ENCODE measurements at places on chromosomes 11 and 22. TPM values are rescaled to one million over a fixed set of nuclear protein-coding genes. Genes with fewer than 3 reads are reported as not detected.

- DNase-seq: no peak
Observed at GRCh38 chr22:46770726-46771125, 8.3 kb downstream of the TBC1D22A start.

DNA sequence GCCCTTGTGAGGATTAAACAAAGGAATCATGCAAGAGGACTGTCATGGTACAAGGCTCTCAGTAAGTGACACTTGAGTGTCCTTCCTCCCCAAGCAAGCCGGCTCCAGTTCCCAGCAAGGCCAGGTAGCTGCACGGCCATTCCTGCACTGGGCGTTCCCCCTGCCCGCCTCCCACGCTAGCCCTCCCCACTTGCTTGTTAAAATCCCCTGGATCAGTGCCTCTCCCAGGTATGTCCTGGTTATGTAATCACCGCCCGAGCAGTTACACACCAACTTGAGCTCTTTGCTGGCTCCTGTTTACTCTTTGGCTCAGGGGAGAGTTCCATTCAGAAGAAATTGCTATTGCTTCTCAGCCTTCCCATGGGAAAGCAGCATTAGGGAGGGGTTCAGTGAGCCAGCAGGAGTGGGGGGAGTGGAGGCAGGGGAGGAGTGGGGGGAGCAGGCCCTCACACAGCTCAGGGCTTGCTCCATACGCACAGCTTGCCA, 19.4 kb upstream of the MYEOV start:
- peak; percentile 30 for DNase-seq

DNA sequence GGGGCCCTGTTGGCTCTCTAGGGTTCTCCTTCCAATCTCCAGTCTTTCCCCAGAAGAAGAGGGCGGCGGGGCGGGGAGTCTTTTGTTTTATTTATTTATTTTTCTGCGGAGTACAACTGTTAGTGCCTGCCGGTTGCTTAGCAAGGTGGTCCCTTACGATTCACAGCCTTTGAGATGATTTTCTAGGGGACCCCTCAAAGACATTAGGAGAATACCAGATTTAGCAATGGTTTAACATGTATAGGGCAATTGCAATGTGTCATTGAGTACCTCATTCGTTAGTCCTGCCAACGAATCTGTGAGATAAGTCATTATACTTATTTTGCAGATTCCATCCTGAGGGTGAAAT, 307 bp upstream of the MRPL16 start:
- peak; percentile 92 for DNase-seq

DNA sequence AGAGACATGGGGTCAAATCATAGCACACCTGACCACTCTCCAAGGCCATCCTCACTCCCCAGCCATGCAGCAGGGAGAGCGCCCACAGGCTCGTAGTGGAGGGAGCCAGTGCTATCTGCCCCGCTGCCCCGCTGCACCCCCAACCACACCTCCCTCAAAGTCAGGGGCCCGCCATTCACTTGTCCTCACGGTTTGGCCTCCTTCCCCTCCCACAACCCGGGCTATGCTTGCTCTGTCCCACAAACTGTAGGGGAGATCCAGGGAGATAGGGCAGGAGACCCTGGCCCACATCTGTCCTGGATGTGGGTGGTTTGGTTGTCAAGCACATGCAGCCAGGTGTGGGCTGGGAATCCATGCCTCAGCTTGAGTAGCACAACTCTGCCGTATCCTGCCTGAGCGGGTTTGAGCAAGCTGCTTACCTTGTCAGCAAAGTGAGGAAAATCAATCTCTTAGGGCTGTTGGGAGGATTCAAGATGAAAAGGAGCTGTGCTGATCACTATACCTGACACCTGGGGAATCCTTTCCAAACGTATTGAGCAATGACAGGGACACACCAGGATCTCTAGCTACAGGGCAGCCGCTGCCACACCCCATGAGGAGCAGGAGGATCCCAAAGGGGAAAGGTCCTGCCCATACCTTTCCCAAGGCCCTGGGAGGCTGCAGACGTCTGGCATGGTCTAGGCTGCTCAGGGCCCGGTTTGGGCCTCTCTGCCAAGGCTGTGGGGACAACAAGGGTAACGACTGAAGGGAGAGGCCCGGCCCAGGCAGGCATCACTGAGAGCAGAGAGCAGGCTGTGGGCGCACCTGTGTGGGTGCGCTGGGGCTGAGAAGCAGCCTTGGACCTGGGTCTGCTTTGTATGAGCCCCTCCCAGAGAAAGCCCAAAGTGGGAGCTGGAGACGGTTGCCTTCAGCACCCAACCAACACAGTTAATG, 23.3 kb downstream of the KCNJ5 start:
- no peak for DNase-seq

GRCh38 chr22:42202048-42202447, 68.4 kb downstream of the TCF20 start:
- no peak for DNase-seq

- DNase-seq: peak; percentile 95
Observed at GRCh38 chr22:42856865-42857704, at the start of gene ARFGAP3. Gene ARFGAP3, minus strand, starts transcription at chr22:42857273. Its CDS starts 91 bp downstream, at chr22:42857182.

DNA sequence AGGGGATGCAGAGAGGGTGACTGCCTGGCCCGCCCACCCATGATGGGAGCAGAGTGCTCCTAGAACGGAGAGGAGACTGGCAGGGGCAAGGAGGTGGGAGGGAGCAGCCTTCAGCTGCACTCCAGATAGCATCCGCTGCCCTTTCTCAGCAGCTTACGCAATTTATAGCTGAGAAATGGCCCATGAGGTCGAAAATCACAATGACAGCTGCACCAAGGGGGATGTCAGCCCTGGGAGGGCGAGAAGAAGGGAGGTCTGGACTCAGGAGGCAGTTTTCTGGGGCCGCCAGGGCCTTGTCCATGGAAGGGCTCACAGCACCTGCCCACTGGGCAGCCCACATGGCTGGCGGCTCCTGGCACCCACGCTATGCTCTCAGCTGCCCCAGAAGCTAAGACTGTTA, 17.6 kb upstream of the MOB2 start:
- no peak for DNase-seq

GRCh38 chr11:44300844-44301563, 8.9 kb downstream of the ALX4 start:
- DNase-seq: no peak

DNA sequence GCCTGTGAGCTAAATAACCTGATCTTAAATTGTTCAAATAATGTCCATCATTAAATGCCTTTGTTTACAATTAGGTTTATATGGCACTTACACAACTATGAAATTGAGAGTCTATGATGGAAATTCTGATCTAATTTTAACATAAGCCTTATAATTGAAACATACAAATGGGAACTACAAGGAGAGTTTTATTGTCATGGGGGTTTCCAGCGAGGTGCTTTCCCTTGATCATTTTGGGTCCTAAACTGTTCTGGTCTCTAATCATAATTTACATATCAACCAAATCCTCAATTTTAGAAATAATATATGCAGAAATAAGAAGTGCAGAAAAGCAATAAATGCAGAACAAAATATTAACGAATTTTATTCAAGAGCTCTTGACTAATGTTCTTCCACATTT, 44.9 kb downstream of the RRAS2 start:
- DNase-seq: no peak

GRCh38 chr11:76410851-76411357, 29.8 kb downstream of the GVQW3 start:
- no peak for DNase-seq

GRCh38 chr11:114416441-114416961, 16.0 kb downstream of the RBM7 start:
- DNase-seq: no peak

DNA sequence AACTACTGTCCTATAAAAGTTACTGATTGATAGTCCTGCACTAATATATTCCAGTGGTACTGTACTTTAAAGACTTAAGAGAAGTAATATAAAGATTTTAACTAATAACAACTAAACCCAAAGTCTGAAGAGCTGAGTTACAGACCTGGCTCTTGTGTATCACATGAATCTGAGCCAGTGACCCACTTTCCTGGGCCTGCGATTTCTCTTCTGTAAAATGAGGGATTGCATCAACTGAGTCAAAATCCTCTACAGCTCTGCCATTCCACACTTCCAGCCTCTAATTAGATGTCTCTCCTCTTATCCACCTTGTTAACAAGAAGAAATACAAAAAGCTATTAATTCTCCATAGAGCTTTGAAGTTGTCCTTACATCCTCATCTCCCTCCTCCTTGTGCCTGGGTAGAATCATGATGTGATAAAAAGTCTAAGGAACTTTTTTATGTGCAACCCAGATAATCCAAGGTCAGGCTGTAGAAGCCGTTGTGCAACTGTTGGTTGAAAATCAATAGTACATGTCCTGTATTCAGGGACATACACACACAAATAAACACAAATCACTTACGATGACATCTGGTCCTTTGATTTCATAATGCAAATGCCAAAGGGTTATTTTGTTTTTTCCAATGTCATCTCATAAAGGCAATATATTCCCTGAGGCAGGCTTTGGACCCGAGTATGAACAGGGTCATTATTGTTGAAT, 410.3 kb downstream of the KCNA4 start:
- peak; percentile 75 for DNase-seq

GRCh38 chr22:49705972-49706352, 121.7 kb downstream of the BRD1 start:
- DNase-seq: no peak

- DNase-seq: no peak
Observed at GRCh38 chr11:93822359-93822758, 28.1 kb downstream of the VSTM5 start.

LRRC4C gene
- total RNA-seq: 1.2 TPM

MS4A1 gene
- total RNA-seq: 6.0 TPM

POGLUT3 gene
- total RNA-seq: 42.4 TPM

SESN3 gene
- 59.7 TPM for total RNA-seq

PDHX gene
- 39.2 TPM for total RNA-seq

RAPSN gene
- total RNA-seq: 0.96 TPM

Data from umbilical cord (tissue), 2 donors.